ENCODE measurements at places on chromosomes 1 and 21.

- DNase-seq, result no peak
These were observed 54.6 kb downstream of the CDC7 start for GRCh38 chr1:91555074-91555730.

GRCh38 chr1:178551307-178551706 lies 38.4 kb downstream of the TEX35 start:
- DNase-seq, result no peak

DNA sequence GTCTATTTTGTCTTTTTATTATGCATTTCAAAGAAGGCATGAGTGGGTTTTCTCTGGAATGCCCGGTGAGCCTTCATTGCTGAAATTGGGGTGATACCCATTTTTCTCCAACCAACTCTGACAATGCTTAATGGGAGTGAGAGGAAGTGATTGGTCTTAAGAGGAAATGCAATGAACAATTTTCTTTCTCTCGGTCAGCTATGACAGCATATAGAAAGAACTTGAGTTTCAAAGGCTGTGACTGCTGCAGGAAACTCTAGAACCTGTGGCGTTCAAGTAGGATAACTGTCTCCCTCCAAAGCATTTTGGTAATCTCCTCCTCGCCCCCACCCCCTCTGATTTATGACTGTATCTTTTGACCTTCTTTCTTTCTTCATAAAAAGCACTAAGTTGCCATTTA lies 155.9 kb downstream of the LYPLAL1 start:
- no peak for DNase-seq

GRCh38 chr1:185610954-185611353 lies 123.2 kb upstream of the HMCN1 start:
- DNase-seq, result no peak

- no peak for DNase-seq
These were observed 62.0 kb upstream of the LPGAT1 start for GRCh38 chr1:211892577-211892976.

DNA sequence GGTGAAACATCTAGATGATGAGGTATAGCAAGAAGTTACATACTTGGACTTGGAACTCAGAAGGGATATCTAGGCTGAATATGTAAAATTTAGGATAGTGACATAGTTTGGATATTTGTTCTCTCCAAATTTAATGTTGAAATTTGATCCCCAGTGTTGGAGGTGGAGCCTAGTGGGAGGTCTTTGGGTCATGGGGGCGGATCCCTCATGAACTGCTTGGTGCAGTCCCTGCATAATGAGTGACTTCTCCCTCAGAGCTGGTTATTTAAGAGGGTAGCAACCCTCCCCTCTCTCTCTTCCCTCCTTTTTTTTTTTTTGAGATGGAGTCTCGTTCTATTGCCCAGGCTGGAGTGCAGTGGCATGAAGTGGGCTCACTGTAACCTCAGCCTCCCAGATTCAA lies 15.5 kb downstream of the ST3GAL3 start:
- DNase-seq, result no peak

DNA sequence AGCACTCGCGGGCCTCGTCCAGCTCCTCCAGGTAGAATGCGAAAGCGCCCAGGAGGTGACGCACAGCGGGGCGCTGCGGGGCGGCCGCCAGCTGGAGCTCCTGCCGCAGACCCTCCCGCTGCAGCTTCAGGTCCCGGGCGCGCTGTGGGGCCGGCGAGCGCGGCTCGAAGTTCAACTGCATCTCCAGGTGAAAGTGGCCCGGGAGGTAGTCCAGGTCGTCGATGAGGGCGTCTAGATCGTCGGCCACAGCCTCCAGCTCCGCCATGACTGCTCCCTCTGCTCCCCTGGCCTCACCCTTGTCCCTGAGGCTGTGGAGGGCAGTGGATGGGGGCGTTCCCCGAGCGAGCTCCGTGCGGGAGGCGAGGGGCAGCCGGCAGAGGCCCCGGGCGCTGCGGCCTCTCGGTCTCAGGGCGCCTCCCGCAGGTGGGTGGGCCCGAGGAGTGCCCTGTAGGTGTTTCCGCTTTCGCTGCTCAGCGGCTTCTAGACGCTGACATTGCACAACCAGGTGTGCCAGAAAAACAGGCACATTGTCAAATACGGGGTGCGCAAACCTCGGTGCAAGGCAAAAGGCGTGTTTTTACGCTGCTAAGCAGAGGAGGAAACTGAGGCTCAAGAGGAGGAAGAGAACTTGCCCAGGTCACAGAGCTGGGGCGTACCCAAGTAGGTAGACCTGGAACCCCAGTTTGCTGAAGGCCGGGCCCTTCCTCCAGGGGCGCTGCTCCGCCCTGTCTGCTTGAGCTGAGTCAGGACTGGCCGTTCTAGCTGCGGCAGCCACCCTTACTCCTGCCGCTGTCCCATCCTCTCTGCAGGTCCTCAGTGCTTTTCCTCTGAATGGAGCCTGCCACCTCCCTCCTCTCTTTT lies at the start of gene TTC22:
TSS of gene TTC22 (minus strand) at position 425 of the 861 bp plus-strand sequence. CDS start at position 265, 160 bp downstream.
- peak; percentile 71 for DNase-seq

GRCh38 chr1:94317790-94318188 lies 80.4 kb upstream of the ARHGAP29 start:
- no peak for DNase-seq

Data from CD4-positive, alpha-beta T cell treated with Interleukin-17A for 1 hour (primary cell).